ENCODE measurements at places on chromosomes 6 and 20. TPM values are rescaled to one million over a fixed set of nuclear protein-coding genes. Genes with fewer than 3 reads are reported as not detected.
A peak's percentile ranks its signal among the peaks of the same experiment; 100 is the strongest.

DNA sequence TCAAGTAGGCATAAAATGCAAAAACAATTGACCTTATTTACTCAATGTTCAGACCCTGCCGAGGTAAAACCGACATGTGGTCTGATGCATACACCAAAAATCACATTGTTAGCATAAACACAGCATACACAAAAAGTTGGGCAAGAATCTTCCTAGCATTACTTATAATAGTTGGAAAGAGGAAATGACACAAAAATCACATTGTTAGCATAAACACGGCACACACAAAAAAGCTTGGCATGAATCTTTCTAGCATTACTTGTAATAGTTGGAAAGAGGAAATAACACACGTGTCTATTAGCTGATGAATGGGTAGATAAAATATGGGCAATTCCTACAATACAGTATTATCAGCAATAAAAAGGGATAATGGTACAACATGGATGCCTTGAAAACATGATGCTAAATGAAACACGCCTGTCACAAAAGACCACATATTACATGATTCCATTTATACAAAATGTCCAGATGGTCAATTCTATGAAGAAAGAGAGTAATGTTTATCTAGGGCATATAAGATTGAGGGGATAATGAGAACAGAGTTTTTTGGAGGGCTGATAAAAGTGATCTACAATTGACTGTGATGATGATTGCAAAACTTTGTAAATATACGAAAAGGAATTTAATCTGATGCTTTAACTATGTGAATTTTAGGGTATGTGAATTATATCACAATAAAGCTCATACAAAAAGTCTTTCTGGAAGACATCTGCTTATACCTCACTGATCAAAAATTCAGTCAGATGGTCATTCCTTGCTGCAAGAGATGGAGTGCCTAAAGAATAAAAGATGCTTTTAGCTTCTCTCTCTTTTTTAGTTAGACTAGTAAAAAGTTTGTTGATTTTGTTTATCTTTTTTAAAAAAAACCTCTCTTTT, 1019.5 kb upstream of the CITED2 start:
- no peak overlapping the region for H3K4me3 ChIP-seq
- no peaks in the 10 kb centered on the region for H3K4me1 ChIP-seq
- no peak for DNase-seq
- H3K27me3 ChIP-seq: no peaks in the 10 kb centered on the region

DNA sequence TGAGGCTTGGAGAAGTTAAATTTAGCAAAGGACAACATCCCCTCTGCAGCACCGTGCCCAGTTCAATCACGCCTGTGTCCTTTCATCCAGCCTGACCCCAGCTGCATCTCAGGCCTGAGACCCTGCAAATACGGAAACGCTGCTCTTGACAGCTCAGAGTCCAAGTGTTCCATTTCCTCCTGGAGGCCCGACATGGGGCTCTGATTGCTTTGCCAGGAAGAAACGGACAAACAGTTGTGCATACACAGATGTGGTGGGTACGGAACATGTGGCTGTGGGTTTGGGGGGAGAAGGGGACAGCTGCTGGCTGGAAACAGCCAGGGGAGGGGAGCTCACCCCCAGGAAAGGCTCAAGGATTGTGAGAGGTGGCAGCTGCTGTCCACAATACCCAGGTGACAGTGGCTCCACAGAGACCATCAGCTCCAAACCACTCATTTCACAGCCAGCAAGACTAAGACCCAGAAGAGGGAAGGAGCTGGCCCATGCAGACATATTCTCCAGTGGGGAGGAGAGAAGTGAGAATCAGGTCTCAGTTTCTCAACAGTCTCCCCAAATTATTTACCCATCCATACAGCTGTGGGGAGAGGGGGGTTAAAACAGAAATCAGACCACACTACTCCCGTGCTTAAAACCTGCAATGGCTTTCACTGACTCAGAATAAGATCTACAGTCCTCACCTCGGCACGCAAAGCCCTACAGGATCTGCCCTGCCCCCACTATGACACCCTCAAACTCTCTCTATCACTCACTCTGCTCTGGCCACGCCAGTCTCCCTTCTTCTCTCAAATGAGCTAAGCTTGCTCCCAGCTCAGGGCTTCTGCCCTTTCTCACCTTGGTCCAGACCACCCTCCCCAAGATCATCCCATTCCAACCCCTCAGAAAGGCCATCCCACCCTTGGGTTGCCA, 89.1 kb downstream of the PREX1 start:
- H3K4me3 ChIP-seq: peak overlapping the region; percentile 26
- no peaks in the 10 kb centered on the region for H3K27me3 ChIP-seq
- peaks cover 60% of the 10 kb centered on the region for H3K36me3 ChIP-seq
- DNase-seq: peak; percentile 80

- no peaks in the 10 kb centered on the region for H3K36me3 ChIP-seq
- no peaks in the 10 kb centered on the region for H3K4me1 ChIP-seq
- no peak overlapping the region for H3K4me3 ChIP-seq
- DNase-seq: no peak
- no peaks in the 10 kb centered on the region for H3K27me3 ChIP-seq
Measured at GRCh38 chr6:107144014-107144413, 28.7 kb upstream of the BEND3 start.

DNA sequence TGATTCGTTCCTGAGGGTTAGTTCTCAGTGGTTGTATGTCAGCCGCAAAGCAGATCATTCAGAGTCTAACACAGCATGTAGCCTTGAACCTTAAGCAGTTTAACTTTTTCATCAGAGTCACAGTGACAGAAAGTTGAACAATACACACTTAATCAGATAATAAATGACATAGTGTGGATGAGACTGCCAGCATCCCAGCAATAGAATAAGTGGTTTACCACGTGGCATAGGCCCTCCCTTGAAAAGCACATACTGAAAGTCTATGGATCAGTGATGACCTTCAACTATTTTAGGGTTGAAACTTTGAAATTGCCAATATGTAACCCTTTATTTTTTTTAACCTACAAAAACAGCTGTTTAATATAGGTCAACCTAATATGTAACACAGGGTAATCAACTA, 265.3 kb downstream of the ARHGAP18 start:
- no peak for DNase-seq
- H3K36me3 ChIP-seq: peaks cover 22% of the 10 kb centered on the region
- H3K27me3 ChIP-seq: no peaks in the 10 kb centered on the region
- H3K4me3 ChIP-seq: no peak overlapping the region

DNA sequence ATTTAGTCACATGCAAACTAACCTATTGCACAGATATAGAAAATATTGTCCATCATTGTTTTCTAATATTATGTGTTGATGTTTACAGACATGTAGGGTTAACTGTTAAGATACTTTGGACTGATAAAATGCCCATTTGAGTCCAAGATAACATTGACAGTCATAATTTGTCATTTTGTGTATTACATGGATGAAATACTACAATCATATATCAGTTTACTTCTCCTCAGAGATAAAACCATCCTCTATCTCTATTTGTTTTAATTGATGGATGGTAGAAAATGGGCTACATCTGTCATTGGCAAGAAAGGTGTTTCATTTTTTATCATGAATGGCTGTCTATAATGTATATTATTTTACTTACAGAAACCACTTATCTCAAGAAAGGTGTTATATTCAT, 6.2 kb downstream of the EPHA7 start:
- H3K27me3 ChIP-seq: peaks cover 32% of the 10 kb centered on the region
- H3K4me3 ChIP-seq: no peak overlapping the region
- no peak for DNase-seq
- no peak overlapping the region for H3K27ac ChIP-seq
- H3K36me3 ChIP-seq: no peaks in the 10 kb centered on the region
- peaks cover 13% of the 10 kb centered on the region for H3K4me1 ChIP-seq

- no peaks in the 10 kb centered on the region for H3K4me1 ChIP-seq
- H3K27ac ChIP-seq: no peak overlapping the region
- no peak for DNase-seq
- H3K4me3 ChIP-seq: no peak overlapping the region
- no peaks in the 10 kb centered on the region for H3K27me3 ChIP-seq
Measured at GRCh38 chr6:20191992-20192391, 20.3 kb downstream of the MBOAT1 start.

GRCh38 chr20:36273414-36274180, 32.5 kb upstream of the DLGAP4 start:
- H3K4me3 ChIP-seq: no peak overlapping the region
- no peaks in the 10 kb centered on the region for H3K36me3 ChIP-seq
- H3K4me1 ChIP-seq: no peaks in the 10 kb centered on the region
- peak; percentile 6 for DNase-seq
- peaks cover 8% of the 10 kb centered on the region for H3K27me3 ChIP-seq
- H3K27ac ChIP-seq: no peak overlapping the region

The TCF15 gene
- 0.23 TPM for total RNA-seq

The MMS22L gene
- total RNA-seq: 41.3 TPM

The HCRTR2 gene
- total RNA-seq: not detected

The RHAG gene
- total RNA-seq: not detected

The WFDC6 gene
- not detected for total RNA-seq

Data from activated naive CD8-positive, alpha-beta T cell treated with anti-CD3 and anti-CD28 coated beads for 36 hours (primary cell).